Stimulated activated CD8-positive, alpha-beta memory T cell treated with anti-CD3 and anti-CD28 coated beads, Interleukin-15, amount 100 ng/mL, for 4 hours (primary cell): ENCODE measurements at places on chromosomes 7 and 10.

GRCh38 chr10:14089556-14090292 is 241.0 kb downstream of the FRMD4A start:
- DNase-seq = no peak

DNA sequence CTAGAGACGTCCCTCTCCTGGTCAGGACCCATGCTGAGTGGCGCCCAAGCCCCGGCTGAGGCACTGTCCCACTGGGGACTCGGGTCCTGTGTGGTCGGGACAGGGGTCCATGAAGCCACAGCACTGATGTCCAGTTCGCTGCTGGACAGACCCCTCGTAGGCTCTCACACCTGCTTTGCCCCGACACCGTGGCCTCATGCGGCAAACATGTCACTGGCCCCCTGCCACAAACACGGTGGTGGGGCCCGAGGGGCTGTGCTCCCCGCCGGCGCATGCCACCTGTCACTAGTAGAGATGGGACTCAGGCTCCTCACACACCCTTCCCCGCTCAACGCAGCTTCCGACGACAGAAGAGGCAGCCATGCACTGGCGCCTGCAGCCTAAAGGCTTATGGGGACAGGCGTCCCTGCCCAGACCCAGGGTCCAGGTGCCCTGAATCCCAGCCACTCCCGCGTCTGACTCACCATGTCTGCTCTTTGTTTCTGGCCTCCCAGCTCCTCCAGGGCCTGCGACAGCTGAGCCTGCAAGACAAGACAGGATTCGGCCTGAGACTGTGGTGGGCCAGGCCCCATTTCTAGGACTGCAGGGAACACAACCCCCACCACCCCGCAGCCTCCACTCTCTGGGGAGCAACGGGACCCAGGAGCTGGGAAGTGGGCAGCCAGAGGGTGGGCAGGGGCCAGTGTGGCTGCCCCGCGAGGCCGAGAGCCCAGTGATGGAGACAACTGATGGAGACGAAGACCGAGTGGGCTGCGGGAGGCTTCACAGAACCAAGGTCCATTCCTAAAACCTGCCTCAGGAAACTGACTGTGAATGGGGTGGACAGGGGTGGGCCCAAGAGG is 230.9 kb downstream of the MAD1L1 start:
- no peak for DNase-seq

- DNase-seq = no peak
Measured at GRCh38 chr7:106476751-106477150, 184.2 kb downstream of the CCDC71L start.

DNA sequence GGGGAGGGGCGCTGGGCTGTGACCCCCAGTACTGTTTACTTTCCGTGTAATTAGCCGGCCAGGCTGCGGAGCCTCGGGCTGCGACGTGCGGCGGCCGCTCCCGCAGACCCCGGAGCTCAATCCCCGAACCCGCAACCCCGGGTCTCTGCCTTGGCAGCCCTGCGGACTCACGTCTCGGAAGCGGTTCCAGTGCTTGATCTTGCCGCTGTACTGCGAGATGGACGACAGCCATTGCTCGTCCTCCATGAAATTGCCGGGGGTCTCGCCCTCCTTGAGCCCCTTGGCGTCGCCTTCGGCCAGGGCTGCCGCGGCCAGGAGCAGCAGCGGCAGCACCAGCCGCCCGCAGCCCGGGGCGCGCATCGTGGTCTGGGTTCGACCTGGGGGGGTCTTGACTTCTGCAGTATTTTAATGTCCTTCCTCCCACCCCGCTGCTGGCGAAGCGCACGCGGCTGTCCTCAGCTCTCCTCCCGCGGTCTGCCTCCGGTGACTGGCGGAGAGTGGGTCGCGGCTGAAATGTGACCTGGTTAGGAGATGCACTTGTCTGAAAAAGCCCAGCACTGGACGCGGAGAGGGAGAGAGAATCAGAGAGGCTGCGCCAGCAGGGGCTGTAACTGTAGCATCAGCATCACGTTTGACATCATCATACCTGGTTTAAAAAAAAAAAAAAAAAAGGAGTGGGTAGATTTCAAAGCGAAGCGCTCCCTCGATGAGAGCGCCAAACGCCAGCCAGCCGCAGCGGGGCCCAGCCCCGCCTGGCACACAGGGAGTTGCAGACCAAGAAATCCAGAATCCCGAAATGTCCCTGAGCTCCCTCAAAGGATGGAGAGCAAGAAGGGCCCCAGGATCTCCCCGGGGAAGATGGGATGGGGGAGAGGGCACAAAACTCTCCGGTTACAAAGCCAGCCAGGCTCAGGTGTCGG is at the start of gene SPOCK2:
Gene SPOCK2 (minus strand): TSS at position 583 of the 920 bp plus-strand sequence. CDS start 223 bp downstream, at position 360.
- no peak for DNase-seq

DNA sequence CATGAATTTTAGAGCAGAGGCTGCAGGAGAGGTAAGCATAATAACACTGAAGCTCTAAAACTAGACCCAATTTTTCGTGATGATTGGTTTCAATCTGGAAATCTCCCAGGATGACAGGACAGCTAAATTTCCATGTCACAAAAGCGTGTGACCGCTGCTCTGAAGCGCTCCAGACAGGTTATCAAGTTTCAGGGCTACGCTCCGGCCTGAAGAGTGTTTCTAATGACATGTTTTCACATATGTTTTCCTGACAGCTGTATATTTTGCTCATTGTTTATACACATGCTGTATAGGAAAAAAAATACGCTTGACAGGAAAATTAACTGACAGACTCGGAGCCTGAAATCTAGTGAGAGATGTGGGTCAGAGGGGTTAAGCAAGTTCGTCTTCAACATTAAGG is 219.8 kb upstream of the BMPER start:
- DNase-seq = no peak

- DNase-seq = no peak
Measured at GRCh38 chr10:18325410-18325809, 185.2 kb downstream of the CACNB2 start.
